ENCODE measurements at places on chromosomes 4 and X.

- DNase-seq = no peak
Measured at GRCh38 chr4:153655928-153656327, 28.2 kb upstream of the TLR2 start.

DNA sequence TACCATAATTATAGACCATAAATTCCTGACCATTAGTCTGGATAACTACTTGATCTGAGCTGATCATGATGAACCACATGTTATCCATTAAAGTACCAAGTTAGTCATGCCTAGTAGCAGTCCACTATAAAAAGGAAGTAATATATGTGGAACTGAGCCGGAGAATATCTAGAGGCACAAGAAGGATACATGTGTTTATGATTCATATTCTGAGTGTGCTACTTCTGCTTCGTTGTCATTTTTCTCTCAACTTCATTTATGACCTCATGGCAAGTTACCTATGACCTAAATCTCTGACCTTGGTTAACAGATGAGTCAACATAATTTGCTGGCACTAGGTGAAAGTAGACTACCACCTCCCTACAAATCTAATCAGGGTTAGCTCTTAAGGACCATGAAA, 56.5 kb upstream of the ANKRD17 start:
- no peak for DNase-seq

DNA sequence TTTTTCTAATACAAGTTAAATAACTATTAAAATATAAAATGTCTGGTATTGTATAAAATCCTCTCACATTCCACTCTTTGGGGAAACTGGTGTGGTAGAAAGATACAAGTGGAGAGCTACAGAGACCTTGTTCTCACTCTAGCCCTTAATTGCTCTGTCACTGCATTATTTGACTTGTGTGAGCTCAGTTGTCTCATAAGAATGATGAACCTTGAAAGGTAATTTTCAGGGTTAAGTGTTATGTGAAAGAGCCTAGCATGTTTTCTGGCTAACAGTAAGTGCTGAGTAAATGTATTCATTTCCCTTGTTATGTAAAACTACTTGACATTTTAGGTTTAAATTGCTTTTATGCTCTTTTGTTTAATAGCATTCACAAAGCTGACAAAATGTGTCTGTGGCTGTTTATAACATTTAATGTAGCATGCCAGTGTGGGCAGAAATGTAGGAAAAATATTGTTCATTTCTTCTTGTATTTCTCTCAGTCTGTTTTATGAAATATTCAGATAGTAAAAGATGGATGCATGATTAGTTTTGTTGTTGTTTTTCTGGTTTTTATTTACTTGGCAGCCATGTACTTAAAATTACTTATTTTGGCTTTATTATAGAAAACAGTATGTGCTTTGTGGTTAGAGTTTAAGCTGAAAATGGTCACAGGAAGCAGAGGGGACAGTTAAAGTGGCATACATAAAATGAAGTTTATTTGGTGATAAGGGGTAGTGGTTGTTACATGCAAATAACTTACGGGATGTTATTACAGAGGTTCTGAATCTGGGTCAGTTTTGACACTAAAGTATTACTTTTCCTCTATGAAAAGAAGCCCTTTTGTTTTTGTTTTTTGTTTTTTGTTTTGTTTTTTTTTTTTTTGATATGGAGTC, 29.2 kb downstream of the SLAIN2 start:
- peak; percentile 65 for DNase-seq

GRCh38 chr4:11313157-11313943, 115.3 kb downstream of the HS3ST1 start:
- DNase-seq = no peak

GRCh38 chr4:98430708-98431403, 169.7 kb downstream of the RAP1GDS1 start:
- no peak for DNase-seq

- DNase-seq = no peak
Measured at GRCh38 chrX:74536832-74537371, 77.5 kb downstream of the RLIM start.

DNA sequence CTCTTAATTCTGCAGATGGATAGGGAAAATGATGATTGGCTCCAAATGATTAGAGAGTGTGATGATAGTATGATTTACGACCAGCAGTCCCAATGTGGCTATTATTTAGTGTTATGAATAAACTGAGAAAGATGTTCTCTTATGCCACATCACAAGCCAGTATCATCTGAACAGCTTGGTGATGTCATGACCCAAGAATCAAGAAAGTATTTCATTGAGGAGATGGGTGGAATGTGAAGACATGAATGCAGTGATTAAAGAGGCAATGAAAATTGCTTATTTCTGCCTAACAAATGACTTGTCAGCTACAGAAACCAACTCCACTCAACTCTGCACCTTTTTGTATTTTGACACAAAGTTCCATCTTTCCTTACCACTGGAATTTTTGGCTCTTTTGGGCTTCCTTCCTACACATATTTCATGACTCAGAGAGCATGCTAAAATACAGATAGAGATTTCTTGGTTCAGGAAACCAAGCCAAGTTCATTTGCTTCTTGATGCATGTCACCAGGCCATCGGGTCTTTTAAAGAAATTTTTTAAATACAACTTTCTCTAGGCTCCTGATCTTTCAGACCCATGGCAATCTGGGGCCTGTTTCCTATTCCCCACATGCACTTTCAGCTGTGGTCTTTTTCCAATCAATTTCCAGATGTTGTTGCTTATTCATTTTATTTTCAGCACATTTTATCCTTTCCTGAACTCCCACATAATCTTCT, 174.2 kb downstream of the HHIP start:
- no peak for DNase-seq

GRCh38 chr4:114964026-114964425, 149.4 kb downstream of the NDST4 start:
- DNase-seq = no peak

GRCh38 chrX:86806786-86807185, 658.5 kb downstream of the DACH2 start:
- DNase-seq = no peak

DNA sequence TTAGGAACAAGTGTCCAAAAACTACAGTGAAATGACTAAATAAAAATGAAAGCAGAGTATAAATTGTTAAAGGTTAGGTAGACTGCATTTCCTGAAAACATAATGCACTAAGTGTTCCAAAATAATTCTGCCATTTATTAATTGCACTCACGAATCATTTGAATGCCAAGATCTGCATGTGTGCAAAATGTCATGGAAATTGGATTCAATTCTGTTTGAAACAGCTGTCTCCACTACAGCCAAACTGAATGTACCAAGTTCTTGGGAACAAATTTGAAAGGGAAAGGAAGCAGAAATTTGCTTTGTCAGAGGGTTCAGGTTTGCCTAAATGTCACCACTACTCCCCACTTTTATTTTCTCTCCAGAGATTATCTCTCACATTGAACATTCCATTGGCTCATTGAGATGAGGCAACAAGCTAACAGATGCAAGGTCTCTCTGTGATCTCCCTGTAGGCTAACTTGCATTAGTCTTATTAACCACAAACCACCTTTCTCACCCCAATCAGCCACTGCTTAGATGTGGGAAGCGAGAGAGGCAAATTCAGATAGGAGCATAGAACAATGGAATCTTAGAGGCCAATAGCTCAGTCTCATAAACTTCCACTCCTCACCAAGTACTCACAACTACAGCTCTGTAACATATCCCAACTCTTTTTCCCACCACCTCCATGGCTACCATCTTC, 226.6 kb downstream of the KDR start:
- no peak for DNase-seq

GRCh38 chrX:135512508-135513129, 7.8 kb upstream of the INTS6L start:
- no peak for DNase-seq

DNA sequence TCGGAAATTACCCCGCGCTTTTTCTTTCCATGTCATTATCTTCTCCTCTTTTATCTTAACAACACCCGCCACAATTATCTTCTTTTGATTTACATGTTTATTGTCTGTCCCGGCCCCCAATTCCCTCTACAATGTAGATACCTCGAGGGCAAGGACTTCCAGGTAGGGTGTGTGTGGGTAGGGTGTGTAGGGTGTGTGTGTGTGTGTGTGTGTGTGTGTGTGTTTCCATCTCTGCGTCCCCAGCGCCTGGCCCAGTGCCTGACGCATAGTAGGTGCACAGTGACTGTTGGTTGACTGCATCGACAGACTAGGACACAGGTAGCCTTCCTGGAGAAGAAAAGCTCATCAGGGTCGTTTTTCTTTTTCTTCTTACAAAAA, 103.1 kb downstream of the UCHL1 start:
- DNase-seq = no peak

DNA sequence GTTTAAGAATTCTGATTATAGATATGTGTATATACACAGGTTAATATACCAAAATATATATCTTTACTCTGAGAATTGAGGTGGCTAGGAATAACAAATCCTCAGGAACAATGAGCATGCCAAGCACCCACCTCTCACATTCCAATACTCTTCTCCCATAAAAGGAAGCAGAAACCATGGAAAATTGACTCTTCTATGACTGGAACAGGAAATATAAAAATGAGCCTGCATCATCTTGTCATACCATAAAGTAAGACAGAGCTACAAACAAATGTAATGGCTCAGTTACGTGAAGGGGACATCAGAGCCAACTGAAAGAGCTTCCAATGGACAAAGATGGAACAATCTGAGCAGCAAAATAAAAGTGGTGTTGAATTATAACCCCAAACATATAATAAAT, 3.8 kb upstream of the MAGEA8 start:
- no peak for DNase-seq

DNA sequence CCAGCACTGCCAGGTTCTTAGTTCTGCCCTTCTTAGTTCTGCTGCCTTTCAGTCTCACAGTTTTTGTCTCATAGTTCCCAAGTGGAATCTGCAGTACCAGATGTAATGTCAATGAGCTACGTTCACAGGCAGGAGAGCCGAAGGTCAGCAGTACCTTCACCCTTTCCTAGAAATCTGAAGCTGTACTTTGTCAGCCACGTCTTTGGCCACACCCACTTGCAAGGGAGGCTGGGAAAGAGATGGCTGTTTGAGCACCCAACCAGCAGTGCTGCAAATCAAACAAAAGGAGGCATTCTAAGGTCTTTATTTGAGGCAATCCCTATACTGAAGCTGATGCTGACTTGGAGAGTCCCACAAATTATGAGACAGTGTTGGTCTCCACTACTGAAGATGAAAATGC, 199.1 kb upstream of the NPY2R start:
- no peak for DNase-seq

DNA sequence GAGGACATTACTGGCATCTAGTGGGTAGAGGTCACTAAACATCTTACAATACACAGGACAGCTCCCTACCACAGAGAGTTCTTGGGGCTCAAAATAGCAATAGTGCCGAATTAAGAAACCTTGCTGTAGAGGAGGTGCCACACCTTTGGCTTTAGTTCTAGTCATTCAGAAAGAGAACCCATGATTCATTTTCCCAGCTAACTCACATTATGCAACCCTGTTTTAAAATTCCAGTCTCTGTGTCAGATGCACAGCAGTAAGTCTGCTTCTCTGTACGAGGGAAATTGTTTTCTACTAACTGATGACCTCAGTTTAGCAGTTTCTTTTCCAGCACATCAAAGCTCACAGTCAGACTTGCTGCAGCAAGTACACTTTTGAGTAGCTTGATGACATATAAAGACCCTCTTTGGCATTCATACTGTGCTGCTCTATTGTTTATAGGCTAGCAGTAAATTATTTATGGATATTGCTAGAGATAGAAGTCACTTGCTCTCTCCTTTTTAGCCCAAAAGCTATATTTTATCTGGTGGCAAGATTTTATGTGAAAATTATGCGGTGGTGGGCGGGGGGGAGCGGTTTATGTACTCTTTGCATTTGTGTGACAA, 487.8 kb upstream of the MAGEB18 start:
- DNase-seq = no peak

DNA sequence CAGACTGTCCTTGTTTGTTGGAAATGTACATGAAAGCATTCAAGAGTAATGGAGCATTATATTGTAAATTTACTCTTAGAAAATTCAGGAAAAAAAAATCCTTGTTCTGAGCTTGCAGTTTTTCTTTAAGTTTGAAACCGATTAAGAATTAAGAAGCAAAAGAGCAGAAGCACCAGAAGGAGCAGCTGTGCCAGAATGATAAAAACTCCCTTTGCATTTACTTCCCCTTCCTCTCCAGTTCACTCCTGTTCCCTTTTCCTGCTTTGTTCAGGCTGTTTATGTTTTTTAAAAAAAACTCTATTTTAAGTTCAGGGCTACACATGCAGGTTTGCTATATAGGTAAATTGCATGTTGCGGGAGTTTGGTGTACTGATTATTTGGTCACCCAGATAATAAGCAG, 90.3 kb downstream of the ATOH1 start:
- no peak for DNase-seq

DNA sequence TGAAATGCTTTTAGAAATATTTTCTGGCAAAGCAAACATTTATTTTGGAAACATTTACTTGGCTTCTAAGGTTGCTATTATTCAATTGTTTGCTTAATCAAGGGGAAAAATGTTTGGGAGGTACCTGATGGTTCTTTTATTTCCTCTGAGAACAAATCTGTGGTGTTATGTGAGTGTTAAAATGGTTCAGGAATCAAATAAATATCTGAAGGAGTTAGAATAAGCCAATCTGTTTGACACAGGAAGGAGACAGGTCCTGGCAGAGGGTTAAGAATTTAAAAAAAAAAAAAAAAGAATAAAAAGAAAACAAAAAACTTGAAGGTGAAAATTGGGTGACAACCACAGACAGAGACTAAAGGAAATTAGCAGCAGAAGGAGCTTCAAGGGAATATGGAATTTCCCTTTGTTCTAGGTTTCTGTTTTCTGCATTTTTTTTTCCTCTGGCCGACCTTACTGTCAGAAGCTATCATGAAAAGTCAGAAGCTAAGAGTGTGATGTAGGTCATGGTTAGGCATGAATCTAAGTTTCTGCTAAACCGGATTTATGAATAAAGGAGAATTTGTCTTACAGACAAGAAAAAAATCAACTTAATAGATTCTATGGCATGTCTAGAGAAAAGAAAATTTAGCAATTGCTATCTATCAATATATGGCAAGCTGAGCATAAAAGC, 78.6 kb upstream of the PNPLA4 start:
- DNase-seq = no peak

GRCh38 chr4:123168812-123169211, 227.8 kb upstream of the SPRY1 start:
- no peak for DNase-seq

GRCh38 chrX:111886678-111887077, 10.7 kb downstream of the TRPC5OS start:
- no peak for DNase-seq

DNA sequence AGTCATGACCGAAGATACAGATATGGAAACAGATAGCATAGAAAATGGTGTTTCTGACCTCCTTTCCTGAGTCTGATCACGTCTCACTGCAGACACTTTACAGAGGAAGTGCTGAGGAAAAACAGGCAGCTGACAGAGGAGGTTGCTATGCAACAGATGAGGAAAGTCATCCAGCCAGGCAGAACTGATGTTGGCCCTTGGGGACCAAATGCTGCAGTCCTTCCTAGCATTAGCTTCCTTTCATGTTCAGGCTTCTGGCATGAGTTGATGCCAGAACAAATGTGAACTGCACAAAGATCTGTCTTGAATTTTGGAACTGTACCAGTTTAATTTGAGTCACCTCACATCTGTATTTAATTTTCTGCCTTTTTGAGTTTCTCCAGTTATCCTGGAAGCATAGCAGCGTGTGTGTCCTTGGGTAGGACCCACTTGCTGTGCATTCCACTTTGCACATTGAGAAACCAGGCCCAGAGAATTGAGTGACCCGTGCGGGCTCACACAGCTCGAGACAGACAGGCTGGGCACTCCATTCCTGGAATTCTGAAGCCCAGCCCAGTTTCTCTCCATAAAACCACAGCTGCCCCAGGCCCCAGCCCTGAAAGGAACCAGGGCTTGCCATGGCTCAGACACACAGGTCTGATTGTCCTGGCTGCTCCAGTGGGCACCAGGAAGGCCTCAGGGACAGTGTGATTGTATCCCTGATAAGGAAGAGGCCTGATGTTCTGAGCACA, 1.4 kb upstream of the MAGED1 start:
- DNase-seq = no peak

GRCh38 chr4:102339018-102339417, 6.3 kb downstream of the SLC39A8 start:
- DNase-seq = no peak
